ENCODE measurements at places on chromosomes 11 and 22.

GRCh38 chr11:72129381-72129780 lies 6.1 kb upstream of the FOLR3 start:
- H3K4me1 ChIP-seq = no peaks in the 10 kb centered on the region
- no peaks in the 10 kb centered on the region for H3K27me3 ChIP-seq
- DNase-seq = no peak
- H3K36me3 ChIP-seq = no peaks in the 10 kb centered on the region
- H3K27ac ChIP-seq = no peak overlapping the region

GRCh38 chr22:43186272-43187170 lies at the start of gene TTLL12:
TTLL12 (minus strand) TSS chr22:43187134; CDS start chr22:43187069, 65 bp downstream.
- peak within 1 kb of the TSS; percentile 89 for H3K4me3 ChIP-seq
- H3K27ac ChIP-seq = peak within 1 kb of the TSS; percentile 71
- DNase-seq = no peak
- H3K27me3 ChIP-seq = no peaks in the 10 kb centered on the region
- peaks cover 16% of the 10 kb centered on the region for H3K4me1 ChIP-seq

DNA sequence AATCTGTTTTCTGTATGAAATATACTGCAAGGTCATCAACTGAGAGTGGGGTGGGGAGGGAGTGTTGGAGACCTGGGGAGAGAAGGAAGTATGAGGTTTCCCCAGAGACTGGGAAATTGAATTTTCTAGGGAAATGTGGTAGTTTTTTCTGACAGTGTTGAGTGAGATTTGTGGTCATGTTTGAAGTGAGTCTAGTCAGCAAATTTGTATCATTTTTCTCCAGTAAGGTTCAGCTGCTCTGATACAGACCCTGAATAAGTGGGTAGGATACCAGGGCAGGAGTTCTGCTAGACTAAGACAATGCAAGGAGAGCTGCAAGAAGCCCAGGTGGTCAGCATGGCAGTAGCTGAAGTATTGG lies 112.0 kb downstream of the PKNOX2 start:
- no peak overlapping the region for H3K27ac ChIP-seq
- no peaks in the 10 kb centered on the region for H3K36me3 ChIP-seq
- H3K4me1 ChIP-seq = no peaks in the 10 kb centered on the region
- H3K4me3 ChIP-seq = no peak overlapping the region
- no peaks in the 10 kb centered on the region for H3K27me3 ChIP-seq

DNA sequence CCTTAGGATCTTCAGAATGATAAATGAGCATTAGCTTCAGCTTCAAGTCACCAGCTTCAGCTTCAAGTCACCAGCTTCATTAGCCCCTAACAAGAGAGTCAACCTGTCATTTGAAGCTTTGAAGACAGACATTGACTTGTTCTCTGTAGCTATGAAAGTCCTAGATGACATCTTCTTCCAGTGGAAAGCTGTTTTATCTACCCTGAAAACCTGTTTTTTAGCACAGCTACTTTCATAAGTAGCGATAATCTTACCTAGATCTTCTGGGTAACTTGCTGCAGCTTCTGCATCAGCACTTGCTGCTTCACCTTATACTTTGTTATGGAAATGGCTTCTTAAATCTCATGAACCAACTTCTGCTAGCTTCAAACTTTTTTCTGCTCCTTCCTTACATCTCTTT lies 85.7 kb downstream of the PGR start:
- no peaks in the 10 kb centered on the region for H3K4me1 ChIP-seq
- DNase-seq = no peak
- H3K27ac ChIP-seq = no peak overlapping the region
- H3K4me3 ChIP-seq = no peak overlapping the region
- H3K27me3 ChIP-seq = no peaks in the 10 kb centered on the region

- H3K4me3 ChIP-seq = no peak overlapping the region
- DNase-seq = no peak
- H3K4me1 ChIP-seq = peaks cover 55% of the 10 kb centered on the region
- H3K27ac ChIP-seq = peak overlapping the region; percentile 99
- H3K36me3 ChIP-seq = peaks cover 57% of the 10 kb centered on the region
- H3K27me3 ChIP-seq = no peaks in the 10 kb centered on the region
These were observed 8.1 kb downstream of the EHD1 start for GRCh38 chr11:64870176-64870892.

DNA sequence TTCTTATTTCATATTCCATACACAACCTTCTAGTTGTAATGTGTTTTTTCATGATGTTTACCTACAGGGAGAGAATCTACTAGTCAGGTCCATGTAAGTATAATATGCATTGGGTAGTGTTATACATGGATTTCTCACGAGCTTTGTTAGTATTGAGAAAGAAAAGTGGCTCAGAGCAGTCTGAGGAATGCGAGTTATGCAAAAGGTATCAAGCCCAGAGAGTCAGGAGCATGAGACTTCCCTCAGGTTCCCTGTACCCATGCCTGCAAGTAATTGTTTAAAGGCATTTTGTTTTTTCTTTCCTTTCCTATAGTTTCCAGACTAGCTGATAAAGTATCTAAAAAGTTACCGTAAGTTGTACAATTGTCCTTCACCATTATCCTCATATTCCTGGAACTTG lies 66.1 kb downstream of the STK33 start:
- H3K4me1 ChIP-seq = peaks cover under 1% of the 10 kb centered on the region
- H3K4me3 ChIP-seq = no peak overlapping the region
- H3K36me3 ChIP-seq = no peaks in the 10 kb centered on the region
- no peak overlapping the region for H3K27ac ChIP-seq

DNA sequence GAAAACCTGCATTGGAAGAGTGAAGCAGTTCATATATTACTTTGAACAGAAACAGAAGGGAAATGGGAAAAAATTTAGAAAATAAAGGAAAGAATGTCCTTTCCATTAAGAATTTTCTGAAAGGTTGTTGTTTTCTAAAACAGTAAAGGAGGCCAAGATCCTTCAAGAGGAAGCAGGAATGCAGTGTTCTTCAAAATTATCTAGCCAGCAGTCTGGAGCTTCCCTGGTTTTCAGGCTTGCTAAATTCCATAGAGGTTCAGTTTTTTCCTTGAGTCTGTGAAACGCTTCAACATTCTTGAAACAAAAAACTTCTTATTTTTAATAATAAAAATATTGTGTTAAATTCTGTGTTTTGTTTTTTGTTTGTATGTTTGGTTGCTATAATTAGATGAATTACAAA lies 189.0 kb upstream of the ANO3 start:
- no peaks in the 10 kb centered on the region for H3K36me3 ChIP-seq
- no peaks in the 10 kb centered on the region for H3K27me3 ChIP-seq
- no peak overlapping the region for H3K27ac ChIP-seq

DNA sequence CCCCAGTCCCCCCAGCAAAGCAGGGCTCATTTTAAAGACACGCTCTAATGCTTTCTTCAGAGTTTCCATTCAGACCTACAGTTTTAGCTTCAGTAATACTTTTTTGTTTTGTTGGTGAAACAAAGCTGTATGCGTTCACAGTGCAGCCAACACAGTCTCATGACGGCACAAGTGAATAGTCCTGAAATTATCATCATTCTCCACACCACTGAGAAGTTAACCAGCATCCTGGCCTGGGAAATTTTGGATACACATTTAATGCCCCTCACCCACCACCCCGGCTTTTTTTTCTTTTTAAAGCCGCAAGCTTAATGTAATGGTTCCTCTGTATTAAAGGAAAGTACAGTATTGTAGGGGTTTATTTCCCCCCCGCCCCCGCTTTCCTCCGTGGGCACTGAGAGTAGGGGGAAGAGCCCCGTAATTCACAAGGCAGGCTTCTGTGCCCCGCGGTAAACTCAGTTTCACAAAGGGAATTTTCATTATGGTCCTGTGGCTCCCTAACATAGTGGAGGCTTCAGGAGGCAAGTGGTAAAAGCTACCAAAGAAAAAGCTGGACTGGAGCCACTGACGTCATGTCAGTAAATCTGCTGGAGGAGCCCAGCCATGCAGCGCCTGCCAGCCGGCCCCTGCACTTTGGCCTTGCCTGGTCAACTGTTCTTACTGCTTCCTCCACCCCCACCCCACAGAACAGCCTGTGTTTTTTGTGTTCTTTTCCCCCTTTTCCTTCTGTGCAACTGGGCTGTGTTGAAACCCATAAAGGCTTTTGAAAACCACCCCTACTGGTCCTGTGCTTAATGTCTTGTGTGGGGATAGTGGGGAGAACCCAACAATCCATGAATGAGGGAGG lies 18.2 kb downstream of the TEAD1 start:
- H3K4me3 ChIP-seq = no peak overlapping the region
- H3K4me1 ChIP-seq = peaks cover 77% of the 10 kb centered on the region
- peak overlapping the region; percentile 99 for H3K27ac ChIP-seq
- peaks cover 4% of the 10 kb centered on the region for H3K36me3 ChIP-seq

DNA sequence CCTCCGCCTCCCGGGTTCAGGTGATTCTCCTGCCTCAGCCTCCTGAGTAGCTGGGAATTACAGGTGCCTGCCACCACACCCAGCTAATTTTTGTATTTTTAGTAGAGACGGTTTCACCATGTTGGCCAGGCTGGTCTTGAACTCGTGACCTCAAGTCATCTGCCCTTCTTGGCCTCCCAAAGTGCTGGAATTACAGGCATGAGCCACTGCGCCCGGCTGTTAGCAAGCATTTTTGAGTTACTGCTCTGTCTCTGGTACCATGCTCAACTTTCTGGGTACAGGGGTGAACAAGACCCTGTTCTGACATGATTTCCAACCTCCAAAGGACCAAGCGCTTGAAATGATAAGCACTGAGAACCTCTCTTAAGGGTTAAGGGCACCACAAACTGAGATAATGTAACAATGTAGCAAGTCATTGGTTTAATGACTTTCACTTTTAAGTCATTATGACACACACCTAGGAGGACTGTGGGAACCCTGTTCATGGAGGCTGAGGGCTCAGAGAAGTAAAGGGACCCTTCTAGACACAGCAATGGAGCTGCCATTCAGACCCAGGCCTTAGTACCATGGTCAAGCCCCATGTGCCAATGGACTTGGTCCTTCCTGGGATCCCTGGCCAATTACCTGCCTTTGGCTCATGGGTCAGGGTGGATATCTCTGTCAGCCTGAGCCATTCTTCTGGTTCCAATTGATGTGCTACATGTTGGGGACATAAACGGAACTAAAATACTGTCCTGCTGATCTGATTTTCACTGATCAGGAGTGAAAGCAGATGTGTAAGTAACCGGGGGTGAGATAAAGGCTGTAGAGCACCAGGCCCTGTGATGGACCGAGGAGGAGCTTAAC lies 11.6 kb downstream of the SLC3A2 start:
- no peak overlapping the region for H3K4me3 ChIP-seq
- H3K27ac ChIP-seq = no peak overlapping the region
- no peaks in the 10 kb centered on the region for H3K4me1 ChIP-seq
- no peak for DNase-seq

DNA sequence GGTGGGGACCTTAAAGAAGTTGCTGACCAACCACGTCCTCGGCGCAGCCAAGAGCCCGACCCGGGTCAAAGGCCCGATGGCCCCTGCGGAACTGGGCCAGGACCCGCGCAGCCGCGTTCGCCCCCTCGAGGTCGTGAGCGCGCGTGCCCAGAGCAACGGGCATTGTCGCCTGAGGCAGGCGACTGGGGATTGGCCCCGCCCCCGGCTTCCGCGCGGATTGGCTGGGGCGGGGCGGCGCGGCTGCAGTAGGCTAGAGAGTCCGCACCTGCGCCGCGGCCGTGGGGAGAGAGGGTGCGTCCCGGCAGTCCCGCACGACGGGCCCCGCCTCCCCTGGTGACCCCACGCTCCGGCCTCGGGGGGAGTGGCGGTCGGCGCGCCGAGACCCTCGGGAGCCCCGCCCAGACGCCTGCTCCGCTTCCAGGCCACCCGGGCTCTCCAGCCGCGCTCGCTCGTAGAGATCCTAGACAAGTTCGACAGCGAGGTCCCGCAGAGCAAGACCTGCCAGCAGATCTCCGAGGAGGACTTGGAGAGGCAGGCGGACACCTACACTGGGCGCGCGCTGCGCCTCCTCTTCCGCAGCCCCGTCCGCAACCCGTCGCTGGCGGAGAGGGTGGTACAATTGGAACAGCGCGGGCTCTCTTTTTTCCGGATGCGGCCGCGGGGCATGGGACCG lies 8.3 kb upstream of the PPIL2 start:
- no peaks in the 10 kb centered on the region for H3K4me1 ChIP-seq
- no peaks in the 10 kb centered on the region for H3K27me3 ChIP-seq
- H3K36me3 ChIP-seq = peaks cover 14% of the 10 kb centered on the region
- peak overlapping the region; percentile 4 for H3K27ac ChIP-seq
- H3K4me3 ChIP-seq = peak overlapping the region; percentile 35

GRCh38 chr11:70335511-70335910 lies 62.8 kb upstream of the CTTN start:
- no peak overlapping the region for H3K27ac ChIP-seq
- DNase-seq = no peak
- no peaks in the 10 kb centered on the region for H3K4me1 ChIP-seq
- H3K27me3 ChIP-seq = no peaks in the 10 kb centered on the region
- H3K4me3 ChIP-seq = no peak overlapping the region

DNA sequence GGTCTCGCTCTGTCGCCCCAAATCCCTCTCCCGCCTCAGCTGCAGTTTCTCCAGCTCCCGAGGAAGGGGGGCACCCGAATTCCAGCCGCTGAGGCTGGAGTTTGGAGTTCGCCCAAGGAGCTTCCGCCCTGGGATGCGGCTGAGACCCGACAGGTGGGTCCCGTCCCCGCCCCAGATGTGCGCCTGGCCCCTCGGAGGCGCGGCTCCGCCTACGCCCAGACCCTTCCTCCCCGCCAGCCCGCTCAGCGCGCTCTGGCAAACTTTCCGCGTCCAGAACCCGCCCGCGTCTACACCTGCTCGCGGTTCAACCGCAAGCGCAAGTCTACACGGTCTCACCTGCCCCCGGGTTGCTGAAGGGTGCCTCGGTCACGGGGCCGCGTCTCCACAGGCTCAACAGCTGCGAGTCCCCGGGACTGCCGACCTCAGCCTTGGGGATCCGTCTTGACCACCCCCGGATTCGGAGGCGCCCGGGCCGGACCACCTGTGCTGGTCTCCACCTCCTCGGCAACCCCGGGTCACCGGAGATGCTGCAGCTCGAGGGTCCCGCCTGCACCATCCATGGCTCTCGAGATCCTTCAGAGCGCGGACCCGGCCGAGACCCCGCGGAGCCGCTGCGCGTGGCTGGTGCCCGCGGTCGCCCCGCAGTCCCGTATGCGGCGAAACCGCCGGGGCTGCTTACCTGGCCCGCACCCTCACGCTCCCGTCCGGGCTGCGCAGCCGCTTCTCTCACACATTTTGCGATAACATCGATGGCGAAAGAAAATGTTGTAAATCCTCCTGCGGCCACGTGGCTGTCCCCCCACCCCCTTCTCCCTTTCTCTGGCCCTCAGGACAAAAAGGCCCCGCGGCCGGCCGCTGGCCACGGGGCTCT lies 63.6 kb downstream of the NFAM1 start:
- H3K27me3 ChIP-seq = peaks cover 22% of the 10 kb centered on the region
- no peaks in the 10 kb centered on the region for H3K4me1 ChIP-seq
- no peaks in the 10 kb centered on the region for H3K36me3 ChIP-seq

GRCh38 chr11:102295045-102295444 lies 22.2 kb upstream of the BIRC3 start:
- H3K4me3 ChIP-seq = no peak overlapping the region
- no peak for DNase-seq
- H3K27me3 ChIP-seq = no peaks in the 10 kb centered on the region
- H3K36me3 ChIP-seq = no peaks in the 10 kb centered on the region
- H3K27ac ChIP-seq = no peak overlapping the region

DNA sequence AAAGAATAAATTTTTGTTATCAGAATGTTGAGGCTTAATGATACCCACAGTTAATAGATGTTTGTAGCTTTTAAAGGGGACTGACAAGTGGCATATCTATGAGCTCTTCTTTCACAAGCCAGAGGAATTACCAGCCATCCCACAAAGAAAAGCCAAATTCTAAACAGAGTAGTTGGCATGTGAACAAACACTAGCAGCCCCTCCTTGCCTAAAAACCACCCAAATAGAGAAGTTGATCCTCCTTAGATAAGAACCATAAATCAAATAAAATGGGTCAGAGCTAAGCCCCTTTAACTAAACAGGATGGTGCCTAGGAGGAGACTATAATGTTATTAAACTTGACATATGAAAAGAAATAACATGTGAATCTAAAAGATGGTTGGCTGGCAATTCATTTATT lies 11.4 kb downstream of the LPXN start:
- H3K27me3 ChIP-seq = no peaks in the 10 kb centered on the region
- H3K36me3 ChIP-seq = peaks cover 11% of the 10 kb centered on the region
- H3K4me1 ChIP-seq = no peaks in the 10 kb centered on the region
- H3K27ac ChIP-seq = peak overlapping the region; percentile 1

Data from RWPE2 (cell line).